ENCODE measurements at places on chromosomes 3 and 15. TPM values are rescaled to one million over a fixed set of nuclear protein-coding genes. Genes with fewer than 3 reads are reported as not detected.

The CPLX3 gene
- total RNA-seq, result not detected

The SAMMSON gene
- not detected for total RNA-seq

The C3orf20 gene
- not detected for total RNA-seq

The SLCO3A1 gene
- 0.65 TPM for total RNA-seq

The TSC22D2 gene
- 12.6 TPM for total RNA-seq

Data from vein endothelial cell (primary cell).